ENCODE measurements at places on chromosomes 3 and 15.

- DNase-seq: no peak
These were observed 5.4 kb upstream of the ABHD17C start for GRCh38 chr15:80689716-80690115.

DNA sequence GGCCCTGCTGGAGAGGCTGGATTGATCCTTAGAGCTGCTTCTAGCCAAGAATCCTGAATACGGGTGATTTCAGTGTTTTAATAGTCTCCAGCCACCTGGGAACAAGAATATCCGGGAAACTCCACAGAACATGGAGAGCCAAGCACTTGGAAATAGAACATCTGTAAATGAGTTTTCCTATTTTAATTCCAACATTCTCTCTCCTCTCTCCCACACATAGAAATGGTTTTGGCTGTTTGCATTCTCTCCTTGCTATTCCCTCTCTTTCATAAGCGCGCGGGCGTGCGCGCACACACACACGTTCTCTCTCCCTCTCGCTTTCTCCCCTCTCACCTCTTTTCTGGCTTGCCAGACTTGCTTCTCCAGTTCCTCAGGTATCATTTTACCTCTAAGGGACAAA is 50.6 kb downstream of the GADL1 start:
- no peak for DNase-seq

DNA sequence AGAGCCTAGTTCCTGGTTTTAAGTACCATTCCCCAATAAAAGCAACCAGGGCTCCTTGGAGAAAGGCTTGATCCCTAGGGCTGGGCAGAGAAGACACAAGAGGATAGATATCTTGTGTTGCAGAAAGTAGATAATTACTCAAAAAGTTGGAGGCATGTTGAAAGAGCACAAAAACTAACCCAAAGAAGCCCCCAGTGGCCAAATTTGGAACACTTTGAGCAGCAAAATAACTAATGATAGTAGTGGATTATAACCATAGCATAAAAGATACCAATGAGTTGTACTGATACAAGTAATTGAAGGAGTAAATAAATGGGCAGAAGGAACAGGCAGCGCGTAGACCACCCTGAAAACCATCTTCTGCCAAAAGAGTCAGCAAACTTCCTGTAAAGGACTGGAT is 12.0 kb downstream of the EXOSC7 start:
- no peak for DNase-seq

DNA sequence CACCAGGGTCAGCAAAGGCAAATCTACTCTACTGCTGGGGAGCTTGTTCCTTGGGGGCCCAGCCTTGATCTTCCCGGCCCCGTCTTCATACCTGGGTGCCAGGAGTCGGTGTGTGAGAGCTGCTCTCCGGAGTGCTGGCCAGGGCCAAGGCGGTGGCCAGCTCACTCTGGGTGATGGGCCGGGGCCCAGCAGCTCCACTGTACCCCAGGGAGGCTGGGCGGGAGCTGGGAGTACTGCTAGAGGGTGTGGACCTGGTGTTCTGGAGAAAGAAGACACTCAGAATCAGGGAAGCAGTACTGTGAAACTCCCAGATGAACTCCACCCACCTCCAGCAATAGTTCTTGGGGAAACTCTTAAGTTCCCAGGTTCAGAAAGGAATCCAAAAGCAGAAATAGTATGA is 11.9 kb downstream of the UBL7 start:
- no peak for DNase-seq

DNA sequence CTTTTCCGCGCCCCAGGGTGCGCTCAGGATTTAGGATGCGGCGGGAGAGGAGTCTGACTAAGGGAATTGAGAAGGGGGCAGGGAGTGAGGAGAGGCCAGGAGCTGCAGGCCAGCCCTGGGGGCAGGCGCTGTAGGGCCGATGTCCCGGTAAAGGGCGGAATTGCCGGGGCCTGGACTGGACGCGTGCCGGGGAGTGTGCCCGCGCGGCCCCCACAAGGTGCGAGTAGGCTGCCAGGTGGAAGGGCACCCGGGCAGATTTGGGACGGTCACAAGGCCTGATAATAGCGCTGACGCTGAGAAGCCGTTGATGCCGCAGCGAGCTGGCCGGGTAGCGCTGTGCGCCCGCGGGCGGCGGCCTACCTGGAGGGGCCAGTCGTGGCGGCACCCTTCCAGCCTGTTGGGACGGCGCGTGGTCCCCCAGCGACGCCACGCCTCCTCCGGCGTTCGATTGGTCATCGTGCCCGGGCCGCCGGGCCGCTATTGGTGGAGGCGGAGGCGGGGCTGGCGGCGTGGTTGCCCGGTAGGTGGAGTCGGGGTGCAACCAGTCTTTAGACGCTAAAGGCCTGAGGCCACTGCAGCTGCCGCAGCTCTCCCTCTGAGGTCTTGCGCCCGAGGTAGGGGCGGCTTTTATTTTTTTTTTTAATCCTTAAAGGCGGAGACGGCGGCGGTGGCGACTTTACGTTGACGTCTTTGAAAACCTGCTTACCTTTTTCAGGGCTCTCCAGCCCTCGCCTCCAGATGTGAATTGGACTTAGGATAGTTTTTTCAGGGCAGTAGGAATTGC is 903 bp downstream of the SLC25A38 start:
- DNase-seq: no peak

GRCh38 chr15:39661776-39662175 is 80.9 kb downstream of the THBS1 start:
- no peak for DNase-seq

DNA sequence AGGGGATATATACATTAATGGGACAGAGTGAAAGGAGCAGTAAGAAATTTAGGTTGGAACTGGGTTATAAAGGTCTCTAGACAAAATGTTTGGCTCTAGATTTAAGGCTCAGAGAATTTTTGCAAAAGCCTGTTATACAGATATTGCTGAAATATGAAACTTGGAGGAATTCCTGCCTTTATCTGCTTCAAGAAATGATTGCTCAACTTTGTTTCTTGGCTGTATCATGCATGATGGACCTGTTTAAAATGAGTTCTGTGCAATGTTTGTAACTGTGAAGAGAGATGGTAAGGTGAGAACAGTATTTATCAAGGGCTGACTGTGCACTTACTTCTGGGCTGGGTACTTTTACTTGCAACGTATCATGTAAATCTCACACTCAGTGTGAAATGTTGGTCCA is 3.3 kb downstream of the CRYBG3 start:
- no peak for DNase-seq

DNA sequence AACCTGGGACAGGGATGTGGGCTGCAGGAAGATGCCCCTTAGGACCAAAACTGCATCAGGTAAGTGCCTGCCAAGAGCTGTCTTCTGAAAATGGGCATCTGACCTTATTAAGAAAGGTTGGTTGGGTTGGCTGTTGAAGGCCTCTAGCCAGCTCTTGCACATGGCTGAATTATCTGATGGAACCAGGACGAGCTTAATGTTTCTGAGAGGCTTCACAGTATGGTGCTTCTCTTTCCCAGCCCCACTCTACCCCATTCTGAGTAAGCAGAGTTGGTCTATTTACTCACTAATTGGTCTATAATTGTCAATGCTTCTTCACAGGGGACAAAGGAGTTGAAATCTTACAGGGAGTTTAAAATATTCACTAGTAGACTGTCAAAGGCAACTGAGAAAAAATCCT is 48.4 kb downstream of the DTWD1 start:
- DNase-seq: no peak

DNA sequence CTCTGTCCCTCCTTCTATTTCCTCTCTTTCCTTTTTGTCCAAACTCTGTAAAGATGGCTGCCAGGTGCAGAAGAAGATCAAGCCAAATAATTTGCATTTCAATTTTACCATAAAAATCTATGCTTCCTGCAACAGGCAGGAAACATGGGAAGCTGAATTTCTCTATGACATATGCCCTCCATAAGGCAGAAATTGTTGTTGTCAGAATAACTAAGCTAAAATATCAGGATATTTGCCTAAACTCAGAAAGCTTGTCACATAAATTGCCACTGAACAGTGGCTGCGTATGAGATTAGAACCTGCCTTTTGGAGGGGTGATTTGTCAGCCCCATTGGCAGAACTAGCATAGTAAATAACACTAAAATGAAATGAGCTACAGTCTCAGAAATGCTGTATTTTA is 288.3 kb upstream of the LMCD1 start:
- no peak for DNase-seq

DNA sequence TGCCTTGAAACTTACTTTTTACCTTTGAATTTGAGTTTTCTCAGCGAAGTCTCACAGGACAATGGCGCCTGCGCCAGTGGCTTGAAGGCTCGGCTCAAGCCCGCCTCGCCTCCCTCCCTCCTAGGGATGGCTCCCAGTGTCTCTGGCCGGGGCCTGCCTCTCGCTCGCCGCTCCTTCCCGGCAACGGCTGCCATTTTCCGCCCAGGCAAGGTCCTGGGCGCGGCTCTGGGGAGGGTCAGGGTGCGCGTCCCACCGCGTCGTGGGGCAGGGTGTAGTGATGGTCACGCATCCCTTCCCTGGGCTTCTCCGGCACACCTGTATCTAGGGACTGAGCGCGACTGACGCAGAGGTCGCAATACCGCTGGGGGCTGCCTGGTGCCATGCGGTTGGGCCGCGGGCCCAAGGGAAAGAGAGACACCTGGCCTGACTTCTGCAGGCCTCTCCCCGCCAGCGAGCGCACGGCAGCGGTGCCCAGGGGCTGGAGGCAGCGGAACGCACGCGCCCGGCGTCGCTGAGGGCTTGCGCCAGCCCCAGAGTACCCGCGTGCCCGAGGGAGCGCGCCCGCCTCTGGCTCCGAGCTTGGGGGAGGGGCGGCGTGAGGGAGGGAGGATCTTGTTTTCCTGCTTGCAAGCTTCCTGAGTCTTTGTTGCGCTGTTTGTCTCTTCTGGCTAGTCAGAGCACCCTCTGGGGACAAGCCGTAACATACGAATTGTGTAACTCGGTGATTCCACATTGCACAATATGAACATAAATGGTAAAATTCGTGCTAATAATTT is 20.7 kb upstream of the FEM1B start:
- DNase-seq: no peak

GRCh38 chr3:106004137-106004681 is 135.4 kb upstream of the CBLB start:
- no peak for DNase-seq

- no peak for DNase-seq
These were observed 65.6 kb upstream of the MBNL1 start for GRCh38 chr3:152202976-152203626.

GRCh38 chr15:81339321-81339720 is 15.4 kb upstream of the STARD5 start:
- no peak for DNase-seq

- no peak for DNase-seq
These were observed 353.3 kb upstream of the ARHGEF26 start for GRCh38 chr3:153767601-153768560.

DNA sequence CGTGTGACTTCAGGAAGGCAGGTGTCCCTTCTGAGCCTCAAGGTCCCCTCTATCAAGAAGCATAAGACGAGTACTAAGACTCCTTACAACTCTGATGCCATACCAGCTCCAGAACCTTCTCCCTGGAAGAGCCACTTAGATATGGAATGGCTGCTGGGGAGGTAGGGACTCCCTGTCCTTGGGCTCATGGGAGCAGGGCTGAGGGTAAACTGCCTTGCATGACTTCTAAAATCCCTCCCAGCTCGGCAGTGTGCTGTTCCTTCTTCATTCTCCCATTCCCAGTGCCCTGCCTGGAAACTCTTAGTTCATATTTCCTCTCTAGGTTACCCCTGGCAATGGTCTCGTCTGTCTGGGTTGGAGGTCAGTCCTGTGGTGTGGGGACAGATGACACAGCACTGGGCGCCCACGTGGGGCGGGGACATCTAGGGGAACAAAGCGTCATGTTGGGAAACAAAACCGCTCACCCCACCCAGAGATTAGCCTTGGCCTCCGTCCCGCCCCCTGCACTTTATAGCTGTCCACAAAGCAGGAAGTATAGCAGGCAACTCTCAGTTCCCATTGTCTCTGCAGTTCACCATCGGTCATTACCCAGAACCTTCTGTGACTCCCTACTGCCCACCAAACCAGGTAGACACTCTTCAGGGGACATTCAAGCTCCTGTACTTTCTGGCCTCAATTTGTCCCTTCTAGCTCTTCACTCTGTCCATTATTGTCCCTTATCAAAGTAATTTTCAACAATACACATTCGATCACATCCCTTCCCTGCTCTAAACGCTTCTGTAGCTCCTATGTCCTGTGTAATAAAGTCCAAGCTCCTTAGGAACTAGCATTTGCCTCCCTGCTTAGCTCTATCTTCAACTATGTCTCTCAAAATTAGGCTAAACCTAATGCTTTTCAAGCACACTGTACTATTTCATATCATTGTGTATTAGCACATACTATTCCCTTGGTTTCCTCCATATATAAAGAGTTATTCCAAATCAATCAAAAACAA is 73.8 kb downstream of the IQSEC1 start:
- DNase-seq: no peak

DNA sequence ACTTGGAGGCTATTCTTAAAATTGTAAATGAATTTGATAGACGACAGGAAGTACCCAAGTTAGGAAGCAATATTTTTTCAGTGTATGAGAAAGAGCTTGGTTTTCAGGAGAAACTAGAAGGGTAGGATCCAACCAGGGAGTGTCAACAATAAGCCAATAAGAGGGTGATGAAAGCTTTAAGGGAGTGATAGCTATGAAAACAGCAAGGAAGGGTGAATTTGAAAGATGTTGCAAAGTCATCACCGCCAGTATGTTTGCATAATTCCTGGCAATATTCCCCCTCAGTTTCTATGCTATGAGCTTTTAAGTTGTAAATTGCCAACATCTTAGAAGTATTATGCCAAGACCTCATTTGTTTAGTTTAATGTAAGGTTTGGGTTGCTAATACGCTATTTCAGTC is 11.8 kb upstream of the CSTA start:
- DNase-seq: no peak

DNA sequence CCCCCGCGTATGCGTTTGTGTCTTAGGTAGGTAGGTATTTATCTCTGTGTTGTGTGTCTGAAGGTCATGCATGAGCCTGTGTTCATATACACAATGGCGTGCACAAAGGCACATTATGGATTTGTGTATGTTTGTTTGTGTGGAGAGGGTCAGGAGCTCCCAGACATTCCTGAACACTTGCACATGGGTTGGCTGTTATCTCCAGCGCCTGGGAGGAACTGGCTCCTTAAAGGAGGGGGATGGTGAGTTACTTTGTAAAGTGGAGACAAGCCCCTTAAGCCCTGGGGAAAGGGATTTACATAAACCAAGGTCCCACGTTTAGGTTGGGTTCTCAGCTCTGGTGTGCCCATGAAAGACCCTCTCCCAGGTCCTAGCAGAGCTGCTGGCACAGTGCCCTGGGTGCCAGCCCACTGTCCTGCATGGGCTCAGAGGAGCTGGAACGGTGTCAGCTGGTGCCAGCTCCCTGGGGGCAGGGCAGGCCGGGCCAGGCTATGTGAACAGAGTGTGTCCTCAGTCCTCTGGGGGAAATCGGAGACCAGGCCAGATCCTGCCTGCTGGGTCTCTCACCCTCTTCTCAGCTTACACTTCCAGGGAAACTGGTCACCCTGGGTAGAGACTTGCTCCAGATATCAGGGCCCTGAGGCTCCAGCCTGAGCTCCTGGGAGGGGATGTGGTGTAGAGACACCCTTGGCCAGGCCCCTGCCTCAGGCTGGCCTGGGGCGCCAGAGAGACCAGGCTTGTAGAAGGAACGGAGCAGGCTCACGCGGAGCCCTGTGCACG is 25.1 kb downstream of the SNX33 start:
- DNase-seq: no peak

- DNase-seq: no peak
These were observed 107.8 kb downstream of the MBNL1 start for GRCh38 chr3:152376351-152377183.

Measured in NCI-H1105 (cell line).